ENCODE measurements at places on chromosomes 16 and 17.

- DNase-seq, result no peak
Measured at GRCh38 chr17:19551591-19552148, 18.0 kb downstream of the SLC47A1 start.

- no peak for DNase-seq
Measured at GRCh38 chr16:18811925-18812324, 10.6 kb upstream of the ARL6IP1 start.

GRCh38 chr16:86789621-86790051, 211.3 kb downstream of the FOXL1 start:
- no peak for DNase-seq

- peak; percentile 17 for DNase-seq
Measured at GRCh38 chr17:74754832-74755231, 6.4 kb downstream of the NHERF1 start.

- DNase-seq, result no peak
Measured at GRCh38 chr17:35548208-35548810, 10.8 kb upstream of the SLFN12L start.

DNA sequence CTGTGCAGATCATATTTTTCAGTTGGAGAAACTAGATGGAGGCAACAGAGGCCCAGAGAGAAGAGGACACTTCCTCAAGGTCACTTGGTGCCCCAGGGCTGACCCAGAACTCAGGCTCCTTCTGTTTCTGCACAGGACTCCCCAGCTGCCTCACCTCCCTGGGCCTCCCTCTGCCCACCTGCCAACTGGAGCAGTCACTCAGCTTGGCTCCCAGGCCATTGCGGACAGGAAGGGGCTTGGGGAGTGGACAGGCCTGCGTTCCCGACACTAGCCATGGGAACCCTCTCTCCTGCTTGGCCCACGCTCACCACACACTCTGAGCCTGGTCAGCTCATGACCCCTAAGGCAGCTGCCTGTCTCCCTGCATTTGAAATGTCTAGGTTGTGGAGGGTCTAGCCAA, 78.1 kb upstream of the BRD7 start:
- no peak for DNase-seq

GRCh38 chr17:17943281-17943984, 28.8 kb downstream of the TOM1L2 start:
- DNase-seq, result no peak

- no peak for DNase-seq
Measured at GRCh38 chr16:71537643-71538042, 11.4 kb downstream of the CHST4 start.

DNA sequence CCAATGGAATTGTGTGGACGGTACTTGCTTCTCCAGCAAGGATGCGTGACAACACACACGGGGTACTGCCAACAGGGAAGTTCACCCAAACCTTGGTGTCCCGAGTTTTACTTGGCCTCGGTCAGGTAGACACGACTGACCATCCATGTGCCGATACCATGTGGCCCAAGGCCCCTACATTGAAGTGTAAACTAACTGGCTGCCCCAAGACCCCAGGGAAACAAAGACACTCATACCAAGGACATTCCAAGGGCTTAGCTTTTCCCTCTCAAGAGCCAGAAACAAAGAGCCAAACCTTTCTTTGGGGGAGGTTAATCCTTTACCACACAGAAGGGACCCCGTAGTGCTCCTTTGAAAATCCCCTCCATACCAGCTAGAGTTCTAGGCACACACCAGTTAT, 215.9 kb upstream of the TNRC6C start:
- DNase-seq, result no peak

DNA sequence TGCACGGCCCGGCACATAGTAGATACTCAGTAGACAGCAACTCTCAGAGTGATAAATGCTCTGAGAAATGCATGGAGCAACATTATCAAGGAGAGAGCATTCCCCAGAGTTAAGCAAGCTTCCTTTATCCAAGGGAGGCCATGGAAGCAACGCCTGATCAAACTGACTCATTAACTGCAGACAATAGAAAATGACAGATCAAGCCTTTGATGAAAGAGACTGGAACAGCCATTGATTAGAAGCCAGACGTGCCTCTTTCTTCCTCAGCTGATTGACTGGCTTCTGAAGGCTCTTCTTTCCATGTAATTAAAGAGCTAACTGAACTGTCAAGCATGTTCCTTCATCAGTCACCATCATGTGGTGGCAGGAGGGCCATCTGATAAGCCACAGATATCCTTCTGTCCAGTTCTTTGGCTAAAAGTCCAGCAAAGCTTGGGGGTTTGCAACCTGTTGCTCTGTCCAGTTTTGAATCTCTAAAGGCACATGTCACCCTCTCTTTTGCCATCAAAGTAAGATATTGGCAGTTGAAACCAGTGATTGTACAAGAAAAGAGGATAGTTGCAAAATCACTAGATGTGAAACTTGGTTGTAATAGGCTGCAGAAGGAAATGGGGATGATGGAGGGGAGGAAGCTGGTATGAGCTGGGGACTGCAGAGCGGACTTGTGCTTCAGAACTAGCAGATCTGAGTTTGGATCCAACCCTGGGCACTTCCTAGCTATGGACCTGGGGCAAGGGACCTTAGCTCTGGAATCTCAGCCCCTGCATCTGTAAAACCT, 188.0 kb downstream of the HAPSTR1 start:
- no peak for DNase-seq

DNA sequence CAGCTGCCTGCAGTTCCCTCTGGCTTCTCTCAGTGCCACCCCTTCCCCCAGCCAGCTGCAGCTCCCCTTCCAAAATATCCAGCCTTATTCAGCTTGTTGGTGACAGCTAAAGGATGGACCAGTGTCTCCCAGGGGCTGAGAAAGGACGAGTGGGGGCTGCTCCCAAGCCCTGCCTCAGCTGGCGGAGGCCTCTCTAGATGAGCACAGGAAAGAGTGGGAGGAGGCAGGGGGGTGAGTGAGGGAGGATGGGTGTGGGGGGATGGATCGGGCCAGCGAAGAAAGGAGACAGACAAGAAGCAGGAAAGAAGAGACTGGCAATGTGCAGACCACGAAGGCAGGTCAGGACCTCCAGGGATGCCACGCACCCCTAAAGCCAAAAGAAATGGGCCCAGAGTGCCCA, 17.5 kb downstream of the PIPOX start:
- no peak for DNase-seq

GRCh38 chr16:87516361-87516760, 23.5 kb upstream of the ZCCHC14 start:
- no peak for DNase-seq

- peak; percentile 77 for DNase-seq
Measured at GRCh38 chr17:43900183-43900857, 7.0 kb downstream of the MPP2 start.

DNA sequence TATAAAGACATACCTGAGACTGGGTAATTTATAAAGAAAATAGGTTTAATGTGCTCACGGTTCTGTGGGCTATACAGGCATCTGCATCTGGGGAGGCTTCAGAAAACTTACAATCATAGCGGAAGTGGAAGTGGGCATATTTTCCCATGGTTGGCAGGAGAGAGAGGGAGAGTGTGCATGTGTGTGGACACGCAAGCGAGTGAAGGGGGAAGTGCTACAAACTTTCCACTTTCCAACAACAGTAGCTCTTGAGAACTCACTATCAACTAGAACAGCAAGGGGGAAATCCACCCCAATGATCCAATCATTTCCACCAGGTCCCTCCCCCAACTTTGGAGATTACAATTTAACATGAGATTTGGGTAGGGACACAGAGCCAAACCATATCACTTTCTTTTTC, 11.1 kb downstream of the TAOK1 start:
- DNase-seq, result no peak

DNA sequence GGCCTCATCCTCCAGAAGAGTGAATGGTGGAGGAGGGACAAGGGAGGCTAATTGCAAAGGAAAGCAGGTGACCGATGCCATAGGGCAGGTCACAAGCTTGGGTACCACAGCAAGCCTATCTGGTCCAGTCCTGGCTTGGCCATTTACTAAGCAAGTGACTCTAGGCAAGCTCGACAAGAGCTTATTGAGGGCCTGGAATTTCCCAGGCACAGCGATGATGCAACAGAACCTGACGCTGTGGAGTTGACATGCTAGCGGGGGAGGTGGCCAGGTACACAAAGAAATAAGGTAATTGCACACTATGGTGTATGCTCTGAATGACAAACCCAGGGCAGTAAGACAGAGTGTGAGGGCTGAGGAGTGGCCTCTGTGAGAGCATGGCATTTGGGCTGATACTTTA, 98.5 kb downstream of the PGS1 start:
- no peak for DNase-seq

DNA sequence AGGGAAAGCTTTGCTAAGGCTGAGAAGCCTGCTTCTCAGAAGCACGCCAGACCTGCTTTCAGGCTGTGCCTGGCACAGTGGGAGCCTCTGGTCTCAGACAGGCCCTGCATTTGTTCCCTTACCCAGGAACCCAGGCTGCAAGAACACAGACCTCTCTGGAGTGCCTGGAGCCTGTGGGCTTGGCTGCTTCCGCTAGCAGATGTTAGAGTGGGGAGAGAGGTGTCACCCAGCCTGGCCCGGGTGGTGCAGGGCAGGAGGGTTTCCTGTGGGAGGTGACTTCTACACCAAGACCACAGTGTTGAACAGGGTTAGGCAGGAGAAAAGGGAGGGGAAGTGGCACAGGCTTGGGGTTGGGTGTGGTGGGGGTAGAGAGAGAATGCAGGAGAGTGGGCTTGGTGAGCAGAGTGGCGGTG, 35.8 kb upstream of the ADGRG1 start:
- no peak for DNase-seq

GRCh38 chr17:64784353-64785010, 122.4 kb upstream of the SMURF2 start:
- DNase-seq, result no peak
